ENCODE measurements at places on chromosomes 6 and 20. TPM values are rescaled to one million over a fixed set of nuclear protein-coding genes. Genes with fewer than 3 reads are reported as not detected.
A peak's percentile ranks its signal among the peaks of the same experiment; 100 is the strongest.

DNA sequence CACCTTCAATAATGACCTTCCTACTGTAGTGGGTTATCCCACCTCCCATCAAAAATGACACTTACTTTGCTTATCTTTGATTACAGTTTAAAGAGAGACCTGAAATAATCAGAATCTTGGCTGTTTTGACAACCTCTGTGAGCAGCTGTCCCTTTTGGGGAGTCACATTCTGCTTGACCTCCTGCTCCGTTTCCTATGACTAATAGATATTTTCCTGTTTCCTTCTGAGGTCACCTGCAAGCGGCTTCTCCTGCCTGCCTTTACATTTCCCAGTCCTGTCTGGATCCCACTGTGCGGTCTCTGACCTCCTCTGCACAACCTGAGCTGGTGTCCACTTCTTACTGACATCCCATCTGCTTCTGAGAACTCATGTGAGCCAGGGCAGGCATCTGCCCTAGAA lies 54.2 kb downstream of the TRAM2 start:
- H3K36me3 ChIP-seq: no peaks in the 10 kb centered on the region
- peak overlapping the region; percentile 42 for H3K27ac ChIP-seq
- no peak overlapping the region for H3K4me3 ChIP-seq
- H3K27me3 ChIP-seq: no peaks in the 10 kb centered on the region

- H3K36me3 ChIP-seq: no peaks in the 10 kb centered on the region
- no peak overlapping the region for H3K27ac ChIP-seq
- peaks cover 6% of the 10 kb centered on the region for H3K4me1 ChIP-seq
- no peak for DNase-seq
- no peaks in the 10 kb centered on the region for H3K27me3 ChIP-seq
- H3K4me3 ChIP-seq: no peak overlapping the region
These were observed 379.2 kb downstream of the BMP2 start for GRCh38 chr20:7146552-7147219.

DNA sequence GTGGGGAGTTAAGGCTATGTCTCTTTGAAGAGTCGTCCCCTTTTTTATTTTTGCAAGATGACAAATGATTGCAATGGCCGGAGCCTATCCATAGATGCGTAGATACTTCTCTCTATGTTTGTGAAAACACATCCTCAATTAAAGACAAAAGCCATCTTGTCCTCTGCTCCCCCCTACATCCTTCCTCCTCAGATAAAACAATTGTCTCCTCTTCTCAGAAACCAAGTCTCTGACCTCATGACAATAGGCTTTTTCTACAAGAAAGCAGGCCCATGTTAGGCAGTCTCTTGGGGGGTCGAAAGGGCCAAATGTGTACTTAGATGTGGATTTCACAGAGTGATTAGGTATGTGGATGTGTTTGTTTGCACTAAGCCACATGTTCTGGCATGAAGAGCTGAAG lies 51.1 kb upstream of the SSTR4 start:
- H3K27me3 ChIP-seq: no peaks in the 10 kb centered on the region
- H3K36me3 ChIP-seq: no peaks in the 10 kb centered on the region
- peak overlapping the region; percentile 79 for H3K27ac ChIP-seq
- H3K4me3 ChIP-seq: no peak overlapping the region
- no peak for DNase-seq

VGLL2 gene
- total RNA-seq: not detected

PNLDC1 gene
- not detected for total RNA-seq

All from hepatocyte (in vitro differentiated cells).